ENCODE measurements at places on chromosomes 4 and X. TPM values are rescaled to one million over a fixed set of nuclear protein-coding genes. Genes with fewer than 3 reads are reported as not detected.

DNA sequence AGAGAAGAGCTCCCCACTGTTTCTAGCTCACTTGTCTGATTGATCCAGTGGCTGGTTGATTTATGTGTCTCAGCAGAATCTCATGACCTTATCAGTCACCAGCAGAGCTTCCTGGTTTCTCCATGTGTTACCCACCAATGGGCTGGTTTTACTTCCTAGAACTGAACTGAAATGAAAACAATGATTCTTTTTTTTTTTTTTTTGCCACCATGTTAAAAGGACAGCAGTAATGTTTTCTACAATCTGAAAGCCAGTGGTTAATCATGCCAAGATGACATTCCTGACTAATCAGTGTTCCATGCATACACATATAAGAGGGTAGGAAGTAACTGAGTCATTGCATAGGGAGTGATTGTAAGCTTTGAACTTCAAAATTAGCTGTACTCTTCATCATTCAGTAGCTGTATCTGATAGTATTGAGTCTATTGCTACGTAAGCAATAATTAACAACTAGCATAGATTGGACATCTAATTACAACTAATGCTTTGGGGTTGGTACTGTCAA is 67.7 kb downstream of the SLC4A4 start:
- no peak overlapping the region for H3K4me3 ChIP-seq
- no peaks in the 10 kb centered on the region for H3K36me3 ChIP-seq
- no peaks in the 10 kb centered on the region for H3K4me1 ChIP-seq
- H3K27me3 ChIP-seq: no peaks in the 10 kb centered on the region
- no peak for DNase-seq

GRCh38 chr4:26044524-26044923 is 130.5 kb downstream of the SMIM20 start:
- H3K27me3 ChIP-seq: peaks cover 13% of the 10 kb centered on the region
- no peak overlapping the region for H3K27ac ChIP-seq
- no peak for DNase-seq
- peaks cover 11% of the 10 kb centered on the region for H3K4me1 ChIP-seq
- H3K4me3 ChIP-seq: no peak overlapping the region

DNA sequence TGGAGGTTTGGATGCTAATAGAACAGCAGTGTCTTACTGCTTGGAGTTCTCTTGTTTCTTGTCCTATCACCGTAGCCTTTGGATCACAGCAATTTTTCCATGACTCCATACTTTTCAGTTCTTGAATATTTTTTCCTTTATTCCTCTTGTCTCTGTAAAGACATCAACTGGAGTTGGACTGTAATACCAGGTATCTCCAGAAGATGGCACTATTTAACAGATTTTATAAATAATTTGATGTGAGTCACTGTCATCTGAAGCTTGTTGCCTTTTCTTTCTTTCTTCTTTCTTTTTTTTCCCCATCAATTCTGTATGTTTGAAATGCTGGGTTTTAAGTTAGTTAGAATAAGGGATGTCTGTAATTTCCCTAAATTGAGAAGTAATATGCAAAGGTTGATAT is 24.1 kb downstream of the HPRT1 start:
- no peaks in the 10 kb centered on the region for H3K4me1 ChIP-seq
- H3K36me3 ChIP-seq: peaks cover 15% of the 10 kb centered on the region
- peak; percentile 57 for DNase-seq
- H3K27me3 ChIP-seq: no peaks in the 10 kb centered on the region

The SNCA gene
- 0.19 TPM for total RNA-seq

The NLRP2B gene
- total RNA-seq: not detected

The SPOCK3 gene
- total RNA-seq: not detected

DNA sequence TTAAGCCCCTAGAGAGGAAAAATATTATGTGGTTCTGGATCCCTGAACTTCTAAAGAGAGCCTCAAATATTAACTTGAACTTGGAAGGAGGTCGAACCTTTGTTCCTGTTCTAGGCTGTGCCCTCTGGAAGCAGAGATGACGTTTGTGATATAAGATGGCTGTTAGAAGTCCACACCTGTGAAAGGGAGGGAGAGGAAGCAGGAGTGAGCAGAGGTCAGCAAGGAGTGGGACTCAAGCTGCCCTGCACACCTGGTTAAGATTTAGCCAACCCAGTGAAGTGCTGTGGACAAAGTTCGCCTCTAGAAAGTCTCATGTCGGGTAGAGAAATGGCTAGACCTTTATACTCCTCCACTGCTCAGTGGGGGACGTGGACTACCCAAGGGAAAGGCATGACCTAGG is 566.2 kb downstream of the MID1IP1 start:
- no peaks in the 10 kb centered on the region for H3K36me3 ChIP-seq
- no peak overlapping the region for H3K27ac ChIP-seq
- H3K4me1 ChIP-seq: peaks cover 2% of the 10 kb centered on the region
- no peak overlapping the region for H3K4me3 ChIP-seq

- H3K4me1 ChIP-seq: peaks cover 7% of the 10 kb centered on the region
- no peak overlapping the region for H3K27ac ChIP-seq
- no peak for DNase-seq
- no peak overlapping the region for H3K4me3 ChIP-seq
Observed at GRCh38 chrX:150377005-150377404, 13.9 kb downstream of the MAMLD1 start.

DNA sequence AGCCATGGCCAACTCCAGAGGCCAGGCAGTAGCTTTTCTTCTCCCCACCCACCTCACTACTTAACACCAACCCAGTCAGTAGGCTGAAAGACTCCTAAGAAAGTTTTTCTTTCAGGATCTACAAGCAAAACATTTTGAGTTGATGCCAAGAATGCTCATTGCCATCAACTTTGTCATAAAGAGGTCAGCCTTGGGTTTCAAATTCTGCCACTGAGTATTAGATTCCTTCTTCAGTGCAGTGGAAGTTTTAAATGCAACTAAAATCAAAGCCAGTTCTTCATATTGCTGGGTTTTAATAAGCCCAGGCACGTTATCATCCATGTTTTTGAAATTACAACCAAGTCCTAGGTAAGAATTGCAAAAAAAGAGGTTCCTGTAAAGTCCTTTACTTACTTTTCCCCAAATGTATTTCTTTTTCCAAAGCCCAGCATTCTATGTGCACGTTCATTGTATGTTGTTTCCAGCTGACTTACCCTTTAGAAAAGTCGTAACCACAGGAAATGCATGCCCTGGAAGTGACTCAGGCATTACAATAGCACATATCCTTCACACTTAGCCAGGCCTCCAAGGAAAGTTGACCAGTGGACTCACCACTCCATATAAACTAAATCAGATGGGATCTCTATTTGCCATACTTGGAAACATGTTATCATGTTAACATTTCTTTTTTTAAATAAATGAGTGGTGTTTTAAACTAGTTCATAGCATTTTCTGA is 229.9 kb downstream of the SOX3 start:
- no peaks in the 10 kb centered on the region for H3K36me3 ChIP-seq
- H3K4me3 ChIP-seq: no peak overlapping the region
- no peaks in the 10 kb centered on the region for H3K4me1 ChIP-seq

GRCh38 chrX:150324919-150325318 is 38.2 kb upstream of the MAMLD1 start:
- no peaks in the 10 kb centered on the region for H3K36me3 ChIP-seq
- H3K27ac ChIP-seq: no peak overlapping the region
- DNase-seq: no peak
- no peak overlapping the region for H3K4me3 ChIP-seq
- H3K27me3 ChIP-seq: peaks cover 6% of the 10 kb centered on the region

DNA sequence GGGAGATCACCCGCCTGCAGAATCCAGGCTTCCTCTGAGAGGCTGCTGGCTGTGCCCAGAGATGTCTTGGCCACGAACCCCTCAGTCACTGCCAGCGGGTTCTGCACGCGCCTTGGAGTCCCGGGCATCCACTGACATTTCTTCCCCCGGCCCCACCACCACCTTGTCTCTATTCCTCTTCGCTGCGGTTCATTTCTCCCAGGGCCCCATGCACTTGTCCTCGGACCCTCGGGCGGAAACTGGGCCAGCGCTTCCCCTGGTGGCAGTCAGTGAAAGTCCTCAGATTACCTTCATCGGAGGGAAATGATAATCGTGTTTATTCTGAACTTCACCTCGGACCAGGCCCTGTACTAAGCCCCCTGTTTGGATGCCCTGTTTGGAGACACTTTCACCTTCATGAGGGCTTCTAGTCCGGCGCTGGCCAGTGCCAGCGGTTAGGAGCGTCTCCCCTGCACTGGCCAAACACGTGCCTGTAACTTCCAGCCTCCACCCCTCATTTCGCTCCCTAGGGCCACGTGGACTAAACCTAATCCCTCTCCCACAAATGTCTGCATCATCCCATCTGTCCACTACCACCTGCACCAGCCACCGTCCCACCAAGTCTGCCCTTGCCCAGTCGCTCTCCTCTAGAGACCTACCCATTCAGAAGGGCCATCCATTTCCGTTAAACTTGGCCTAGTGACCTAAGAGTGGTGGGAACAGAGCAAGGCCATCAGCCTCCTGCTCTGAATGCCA is 82.0 kb downstream of the DCTD start:
- no peaks in the 10 kb centered on the region for H3K4me1 ChIP-seq
- peak overlapping the region; percentile 9 for H3K27ac ChIP-seq
- DNase-seq: no peak
- H3K4me3 ChIP-seq: no peak overlapping the region
- H3K27me3 ChIP-seq: peaks cover 20% of the 10 kb centered on the region

The XAGE2 gene
- not detected for total RNA-seq

The SOWAHB gene
- total RNA-seq: not detected

GRCh38 chrX:23783589-23784469 is 856 bp downstream of the SAT1 start:
- peak overlapping the region; percentile 95 for H3K4me3 ChIP-seq
- H3K4me1 ChIP-seq: peaks cover 30% of the 10 kb centered on the region
- peaks cover 26% of the 10 kb centered on the region for H3K36me3 ChIP-seq
- peak overlapping the region; percentile 91 for H3K27ac ChIP-seq
- H3K27me3 ChIP-seq: no peaks in the 10 kb centered on the region

DNA sequence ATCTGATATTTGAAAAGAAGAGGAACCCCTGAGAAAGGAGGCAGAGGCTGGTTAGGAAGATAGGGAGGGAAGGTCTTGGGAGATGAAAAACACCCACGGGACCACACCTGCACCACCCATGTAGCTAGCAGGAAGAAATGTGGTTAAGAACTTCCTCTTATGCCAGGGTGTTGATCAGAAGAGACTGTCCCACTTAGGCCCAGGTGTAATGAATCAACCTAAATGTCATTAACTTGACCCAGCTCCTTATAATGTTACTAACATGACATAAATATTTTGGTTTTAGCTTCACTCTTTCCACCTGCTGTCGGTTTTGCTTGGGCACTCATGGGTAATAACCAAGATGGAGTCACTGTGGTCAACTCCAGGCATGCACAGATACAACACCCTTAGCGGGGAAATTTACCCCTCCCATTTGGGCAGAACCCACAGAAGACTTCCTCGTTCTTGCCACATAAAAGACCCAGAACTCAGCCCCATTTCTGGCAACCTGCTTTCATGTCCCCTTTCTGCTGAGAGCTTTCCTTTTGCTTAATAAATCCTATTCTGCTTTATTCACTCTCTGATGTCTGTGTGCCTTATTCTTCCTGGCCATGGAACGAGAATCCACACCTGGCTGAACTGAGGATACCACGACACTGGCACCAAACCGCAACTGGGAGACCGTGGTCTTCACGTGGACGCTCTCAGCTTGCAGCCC is 46.8 kb downstream of the ZNF141 start:
- no peak for DNase-seq
- peaks cover 8% of the 10 kb centered on the region for H3K4me1 ChIP-seq

The ANKRD50 gene
- 0.05 TPM for total RNA-seq

- H3K27me3 ChIP-seq: no peaks in the 10 kb centered on the region
- peaks cover 10% of the 10 kb centered on the region for H3K4me1 ChIP-seq
- no peak for DNase-seq
- no peak overlapping the region for H3K4me3 ChIP-seq
- H3K36me3 ChIP-seq: peaks cover 3% of the 10 kb centered on the region
Observed at GRCh38 chrX:110219920-110220319, 98.0 kb downstream of the AMMECR1 start.

DNA sequence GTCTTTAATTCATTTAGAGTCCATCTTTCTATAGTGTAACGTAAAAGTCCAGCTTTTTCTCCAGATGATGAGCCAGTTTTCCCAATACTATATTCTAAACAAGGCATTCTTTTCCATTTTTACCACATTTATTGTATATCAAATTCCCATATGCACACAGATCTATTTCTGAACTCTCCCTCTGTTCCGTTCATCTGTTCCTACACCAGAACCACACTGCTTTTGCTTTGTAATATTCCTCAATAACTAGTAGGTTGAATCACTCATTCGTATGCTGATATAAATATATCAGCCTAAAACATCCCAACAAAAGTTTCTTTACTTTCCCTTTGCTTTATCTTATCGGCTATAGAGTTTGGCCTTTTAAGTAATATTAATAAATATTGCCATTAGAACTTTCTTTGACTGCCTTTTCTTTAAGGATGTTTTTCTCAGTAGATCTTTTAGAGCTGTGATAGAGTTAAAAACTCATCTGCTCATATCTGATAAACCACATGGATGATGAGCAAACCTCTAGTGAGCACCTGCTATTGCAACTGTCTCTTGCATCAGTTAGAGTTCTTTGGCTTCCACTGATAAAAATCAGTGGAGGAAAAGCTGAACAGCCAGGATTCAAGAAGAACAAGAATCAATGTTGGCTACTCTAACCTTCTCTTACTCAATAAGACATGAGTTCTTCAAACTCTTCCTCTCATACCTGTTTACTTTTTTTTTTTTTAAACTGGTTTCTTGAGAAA is 13.1 kb upstream of the RPL34 start:
- H3K4me1 ChIP-seq: no peaks in the 10 kb centered on the region
- peaks cover 11% of the 10 kb centered on the region for H3K36me3 ChIP-seq
- H3K4me3 ChIP-seq: no peak overlapping the region
- no peaks in the 10 kb centered on the region for H3K27me3 ChIP-seq
- no peak for DNase-seq
- no peak overlapping the region for H3K27ac ChIP-seq

- H3K27me3 ChIP-seq: no peaks in the 10 kb centered on the region
- H3K36me3 ChIP-seq: peaks cover 64% of the 10 kb centered on the region
- DNase-seq: no peak
- no peak overlapping the region for H3K27ac ChIP-seq
- H3K4me3 ChIP-seq: no peak overlapping the region
Observed at GRCh38 chr4:152815078-152815477, 35.3 kb downstream of the ARFIP1 start.

DNA sequence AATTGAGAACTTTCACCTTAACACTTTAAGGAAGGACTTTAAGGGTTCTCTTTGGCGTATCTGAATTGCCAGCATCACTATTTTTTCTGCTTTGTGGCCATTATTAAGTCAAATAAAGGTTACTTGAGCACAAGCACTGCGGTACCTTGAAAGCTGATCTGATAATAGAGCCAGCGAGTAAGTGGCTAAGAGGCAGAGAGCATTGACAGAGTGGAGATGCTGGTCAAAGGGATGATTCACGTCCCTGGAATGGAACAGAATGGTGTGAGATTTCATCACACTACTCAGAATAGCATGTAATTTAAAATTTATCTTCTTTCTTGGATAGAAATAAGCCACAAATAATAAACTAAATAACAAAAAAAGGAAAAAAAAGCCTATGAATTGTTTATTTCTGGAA is 57.1 kb upstream of the NPFFR2 start:
- no peak overlapping the region for H3K4me3 ChIP-seq
- H3K27me3 ChIP-seq: no peaks in the 10 kb centered on the region
- no peaks in the 10 kb centered on the region for H3K4me1 ChIP-seq
- H3K36me3 ChIP-seq: no peaks in the 10 kb centered on the region

- no peaks in the 10 kb centered on the region for H3K36me3 ChIP-seq
- H3K4me1 ChIP-seq: no peaks in the 10 kb centered on the region
- H3K27ac ChIP-seq: no peak overlapping the region
- no peak for DNase-seq
Observed at GRCh38 chrX:44415639-44416386, 72.3 kb upstream of the EFHC2 start.

The SLITRK2 gene
- not detected for total RNA-seq

Measured in activated CD4-positive, alpha-beta T cell treated with anti-CD3 and anti-CD28 coated beads, Interleukin-2, amount 10 ng/mL, durations not matched to agents 24 days and 14 days (primary cell).